Central memory CD8-positive, alpha-beta T cell (primary cell): ENCODE measurements at places on chromosomes 2 and 18.

DNA sequence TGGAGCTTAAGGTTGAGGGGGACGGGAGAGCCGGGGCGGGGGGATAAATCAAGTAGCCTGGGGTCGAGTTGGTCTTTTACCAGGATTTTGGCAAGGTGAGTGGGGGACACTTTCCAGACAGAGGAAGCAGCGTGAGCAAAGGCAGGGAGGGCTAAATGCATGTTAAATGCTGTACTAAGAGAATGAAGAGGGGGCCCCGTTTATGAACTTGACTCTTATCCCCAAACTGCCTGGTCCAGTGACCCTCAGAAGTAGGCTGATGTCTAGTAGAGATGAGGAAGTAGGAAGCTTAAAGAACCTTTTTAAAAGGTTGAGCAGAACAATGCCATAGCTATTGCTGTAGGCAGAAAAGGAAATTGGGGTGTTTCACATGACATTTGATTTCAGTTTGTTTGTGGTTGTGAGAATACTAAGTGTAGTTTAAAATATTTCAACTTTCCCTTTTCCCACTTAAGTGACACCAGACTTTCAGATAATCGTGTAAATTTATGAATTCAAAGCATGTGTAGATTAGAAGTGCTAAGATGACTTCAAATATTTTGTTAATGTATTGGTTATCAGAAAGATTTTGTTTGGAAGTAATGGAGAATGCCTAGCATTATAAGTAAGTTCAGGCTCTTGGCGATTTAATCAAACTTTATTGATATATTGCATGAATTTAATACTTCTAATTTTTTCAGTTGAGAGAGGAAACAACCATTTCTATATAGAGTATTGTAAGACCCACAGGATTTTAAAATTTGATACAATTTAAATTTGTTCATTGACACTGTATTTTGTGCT is 1.8 kb downstream of the REL start:
- peak overlapping the region; percentile 93 for H3K4me3 ChIP-seq
- H3K27me3 ChIP-seq, result no peaks in the 10 kb centered on the region
- peak overlapping the region; percentile 99 for H3K27ac ChIP-seq
- no peak for DNase-seq
- H3K36me3 ChIP-seq, result peaks cover 30% of the 10 kb centered on the region

DNA sequence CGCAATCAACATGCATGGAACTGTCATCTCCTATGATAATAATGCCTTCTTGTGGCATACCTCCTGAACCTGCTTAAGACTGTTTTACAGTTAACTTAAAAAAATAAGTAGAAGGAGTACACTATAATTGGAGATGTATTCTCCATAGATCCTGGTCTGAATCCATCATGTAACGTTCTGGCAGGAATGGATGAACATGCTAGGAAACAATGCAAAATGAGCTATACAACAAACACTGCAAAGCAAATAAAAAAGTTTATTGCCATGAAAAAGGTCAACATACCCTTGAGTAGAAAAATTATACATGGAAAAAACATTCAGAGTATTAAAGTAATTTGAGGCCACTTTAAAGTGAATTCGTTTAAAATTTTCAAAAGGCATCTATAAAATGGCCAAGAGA is 71.5 kb upstream of the SCN7A start:
- no peak overlapping the region for H3K4me3 ChIP-seq
- no peak for DNase-seq
- no peaks in the 10 kb centered on the region for H3K4me1 ChIP-seq
- no peaks in the 10 kb centered on the region for H3K36me3 ChIP-seq

- peaks cover 24% of the 10 kb centered on the region for H3K4me1 ChIP-seq
- no peak overlapping the region for H3K4me3 ChIP-seq
- no peak overlapping the region for H3K27ac ChIP-seq
- H3K27me3 ChIP-seq, result no peaks in the 10 kb centered on the region
- H3K36me3 ChIP-seq, result peaks cover 76% of the 10 kb centered on the region
These were observed 56.6 kb downstream of the XRCC5 start for GRCh38 chr2:216165711-216166110.

GRCh38 chr18:79169958-79170555 is 100.9 kb downstream of the ATP9B start:
- no peaks in the 10 kb centered on the region for H3K27me3 ChIP-seq
- peaks cover 5% of the 10 kb centered on the region for H3K4me1 ChIP-seq
- peaks cover 15% of the 10 kb centered on the region for H3K36me3 ChIP-seq
- DNase-seq, result no peak
- no peak overlapping the region for H3K27ac ChIP-seq

- H3K36me3 ChIP-seq, result no peaks in the 10 kb centered on the region
- no peak overlapping the region for H3K27ac ChIP-seq
- no peak for DNase-seq
- H3K4me1 ChIP-seq, result no peaks in the 10 kb centered on the region
- no peak overlapping the region for H3K4me3 ChIP-seq
- no peaks in the 10 kb centered on the region for H3K27me3 ChIP-seq
These were observed 44.8 kb downstream of the CDH2 start for GRCh38 chr18:28132084-28132483.

DNA sequence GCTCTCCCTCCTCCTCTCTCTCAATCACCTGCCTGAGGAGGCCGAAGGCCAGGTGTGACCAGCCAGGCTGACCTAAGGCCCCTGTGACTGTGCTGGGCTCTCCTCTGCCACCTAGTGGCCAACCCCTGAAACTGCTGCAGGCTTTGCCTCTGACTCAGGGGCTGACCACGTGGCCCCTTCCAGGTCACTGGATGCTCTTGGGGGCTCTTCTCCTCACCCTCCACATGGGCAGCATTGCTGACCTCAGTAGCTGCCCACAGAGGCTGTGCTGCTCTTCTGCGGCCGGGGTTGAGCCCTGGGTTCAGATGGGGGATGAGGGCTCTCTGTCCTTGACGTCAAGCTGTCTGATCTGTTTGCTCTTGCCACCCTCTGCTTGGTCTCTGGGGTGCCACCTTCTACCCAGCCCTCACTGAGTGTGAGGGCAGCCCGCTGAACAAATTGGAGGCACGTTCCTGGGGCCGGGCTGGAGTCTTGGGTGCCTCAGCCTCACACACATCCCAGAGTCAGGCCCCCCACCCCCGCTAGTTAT is 122.7 kb downstream of the TWIST2 start:
- H3K4me1 ChIP-seq, result no peaks in the 10 kb centered on the region
- H3K36me3 ChIP-seq, result peaks cover 2% of the 10 kb centered on the region
- peaks cover 69% of the 10 kb centered on the region for H3K27me3 ChIP-seq
- H3K4me3 ChIP-seq, result no peak overlapping the region

GRCh38 chr2:205657579-205657978 is 24.7 kb upstream of the NRP2 start:
- H3K27me3 ChIP-seq, result no peaks in the 10 kb centered on the region
- no peaks in the 10 kb centered on the region for H3K36me3 ChIP-seq
- no peak overlapping the region for H3K27ac ChIP-seq
- DNase-seq, result no peak
- no peak overlapping the region for H3K4me3 ChIP-seq

DNA sequence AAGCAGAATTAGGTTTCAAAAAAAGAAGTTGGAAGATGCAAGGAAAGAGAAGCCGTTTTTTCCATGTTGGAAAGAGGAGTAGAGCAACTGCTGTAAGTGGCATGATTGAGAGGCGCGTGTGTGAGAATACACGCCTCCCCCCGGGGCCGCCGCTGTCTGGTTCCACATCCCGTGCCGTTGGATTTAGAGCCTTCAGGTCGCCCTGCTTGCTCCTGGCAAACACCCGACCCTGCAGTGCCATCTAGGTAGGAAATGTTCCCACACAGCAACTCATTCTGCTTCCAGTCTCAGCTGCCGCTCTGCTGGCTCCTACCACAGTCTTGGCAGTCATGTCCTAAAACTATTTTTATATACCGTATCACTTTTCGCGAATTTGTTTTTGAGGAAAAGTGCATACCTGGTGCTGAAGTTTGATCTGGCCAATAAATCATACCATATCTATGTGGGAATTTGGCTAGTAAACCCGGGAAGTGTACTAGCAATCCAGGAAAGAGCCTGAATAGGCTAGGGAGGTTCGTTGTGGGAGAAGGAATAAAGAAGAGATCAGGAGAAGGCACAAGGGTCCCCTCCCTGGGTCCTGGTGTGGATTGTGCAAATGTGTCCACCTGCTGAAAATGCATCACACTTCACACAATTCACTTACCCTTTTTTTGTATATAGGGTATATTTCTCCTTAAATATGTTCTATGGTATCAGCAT is 372.7 kb downstream of the FBXO15 start:
- H3K4me3 ChIP-seq, result no peak overlapping the region
- H3K4me1 ChIP-seq, result no peaks in the 10 kb centered on the region
- no peak for DNase-seq
- H3K27me3 ChIP-seq, result no peaks in the 10 kb centered on the region
- no peak overlapping the region for H3K27ac ChIP-seq

DNA sequence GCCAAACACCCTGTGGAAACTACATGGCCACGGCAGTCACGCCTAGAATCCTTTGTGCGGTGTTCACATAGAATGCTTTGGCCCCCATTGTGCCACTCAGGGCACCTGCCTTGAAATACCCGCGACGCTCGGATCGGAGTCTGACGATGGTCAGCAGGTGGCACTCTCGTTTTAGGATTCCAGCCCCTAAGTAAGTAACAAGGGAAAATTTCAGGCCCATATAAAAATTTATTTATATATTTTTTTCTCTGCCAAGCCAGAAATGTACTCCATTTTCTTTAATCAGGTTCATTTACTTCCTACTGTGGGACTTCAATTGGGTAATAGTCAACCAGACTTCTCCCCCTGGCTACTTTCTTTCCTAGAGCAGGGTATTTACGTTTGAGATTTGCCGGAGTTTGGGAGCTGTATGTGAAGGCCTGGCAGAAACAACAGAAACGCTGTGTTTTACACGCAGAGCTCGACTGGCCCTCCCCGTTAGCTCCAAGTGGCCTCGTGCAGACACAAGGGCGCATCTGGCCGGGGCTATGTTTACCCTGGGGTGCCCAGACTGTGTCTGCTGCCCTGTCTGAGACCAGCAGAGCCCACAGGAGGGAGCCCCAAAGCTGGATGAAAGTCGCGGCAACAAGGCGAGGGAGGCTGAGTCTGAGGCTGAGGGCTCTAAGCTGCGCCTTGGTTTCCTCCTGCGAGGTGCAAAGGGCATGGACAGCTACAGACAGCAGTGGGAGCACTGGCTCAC is 41.6 kb downstream of the LRRC30 start:
- no peaks in the 10 kb centered on the region for H3K4me1 ChIP-seq
- H3K27me3 ChIP-seq, result no peaks in the 10 kb centered on the region
- no peaks in the 10 kb centered on the region for H3K36me3 ChIP-seq
- no peak overlapping the region for H3K4me3 ChIP-seq

DNA sequence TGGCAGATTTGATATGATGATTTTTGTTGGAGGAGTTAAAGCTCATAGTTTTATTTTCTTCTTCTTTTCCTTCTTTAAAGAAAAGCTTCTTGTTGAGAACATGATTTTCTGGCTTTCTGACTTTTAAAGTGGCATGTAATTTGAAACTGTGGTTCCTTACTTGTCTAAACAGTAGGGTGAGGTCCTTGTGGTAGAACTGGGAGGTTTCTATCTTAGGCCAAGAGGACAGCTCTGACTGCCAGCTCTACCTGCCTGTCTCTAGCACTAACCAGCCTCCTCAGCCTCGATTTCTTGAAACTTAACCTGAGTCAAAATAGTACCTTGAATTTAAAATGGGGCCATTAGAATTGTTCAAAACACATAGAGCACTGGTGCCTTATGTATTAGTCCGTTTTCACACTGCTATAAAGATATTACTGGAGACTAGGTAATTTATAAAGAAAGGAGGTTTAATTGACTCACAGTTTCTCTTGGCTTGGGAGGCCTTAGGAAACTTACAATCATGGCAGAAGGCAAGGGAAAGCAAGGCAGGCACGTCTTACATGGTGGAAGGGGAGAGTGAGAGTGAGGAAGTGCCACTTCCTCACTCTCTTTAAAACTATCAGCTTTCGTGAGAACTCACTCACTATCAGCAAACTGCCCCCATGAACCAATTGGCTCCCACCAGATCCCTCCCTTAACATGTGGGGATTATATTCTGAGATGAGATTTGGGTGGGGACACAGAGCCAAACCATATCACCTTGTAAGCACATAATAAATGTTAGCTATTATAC is 119.0 kb downstream of the CERS6 start:
- no peak overlapping the region for H3K27ac ChIP-seq
- peaks cover 3% of the 10 kb centered on the region for H3K36me3 ChIP-seq
- no peak overlapping the region for H3K4me3 ChIP-seq

GRCh38 chr2:128774320-128775216 is 455.9 kb upstream of the HS6ST1 start:
- DNase-seq, result no peak
- peaks cover 8% of the 10 kb centered on the region for H3K27me3 ChIP-seq
- H3K27ac ChIP-seq, result no peak overlapping the region
- H3K4me3 ChIP-seq, result no peak overlapping the region

DNA sequence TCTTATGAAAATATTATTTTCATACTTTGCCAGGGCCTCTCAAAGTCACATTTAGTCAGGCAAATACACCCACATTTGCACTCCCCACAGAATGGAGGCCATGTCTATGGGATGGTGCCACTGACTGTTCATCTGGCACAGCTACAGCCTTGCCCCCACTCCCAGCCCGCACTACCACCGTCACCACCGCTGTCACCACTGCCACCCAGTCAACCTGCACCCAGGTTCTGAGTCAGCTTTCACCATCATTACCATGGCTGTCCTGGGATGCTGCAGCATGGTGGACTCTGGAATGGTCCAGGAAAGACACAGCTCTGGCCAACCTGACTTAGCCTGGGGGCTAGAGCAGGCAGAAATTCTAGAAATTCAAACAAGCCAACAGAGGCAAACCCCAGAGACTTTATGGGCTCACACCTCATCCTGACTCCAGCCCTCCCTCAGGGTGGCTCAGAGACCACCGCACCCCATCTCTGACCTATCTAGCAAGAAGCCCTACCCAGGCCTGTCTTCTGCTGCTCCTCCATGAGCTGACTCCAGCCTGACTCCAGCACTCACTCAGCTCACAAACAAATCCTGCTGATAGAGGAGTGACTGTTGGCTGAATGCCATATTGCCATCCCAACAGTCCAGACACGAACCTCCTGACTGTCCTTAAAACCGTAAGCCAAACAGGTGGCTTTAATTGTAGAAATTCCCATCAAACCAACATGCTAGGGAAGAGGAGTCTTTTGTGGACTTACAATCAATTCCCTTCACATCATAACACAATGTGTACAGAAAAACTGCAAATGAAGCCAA is 28.0 kb downstream of the DNER start:
- H3K27ac ChIP-seq, result no peak overlapping the region
- no peaks in the 10 kb centered on the region for H3K4me1 ChIP-seq
- no peak overlapping the region for H3K4me3 ChIP-seq
- H3K36me3 ChIP-seq, result no peaks in the 10 kb centered on the region
- H3K27me3 ChIP-seq, result peaks cover 75% of the 10 kb centered on the region
